ENCODE measurements at places on chromosomes 5 and 9.

DNA sequence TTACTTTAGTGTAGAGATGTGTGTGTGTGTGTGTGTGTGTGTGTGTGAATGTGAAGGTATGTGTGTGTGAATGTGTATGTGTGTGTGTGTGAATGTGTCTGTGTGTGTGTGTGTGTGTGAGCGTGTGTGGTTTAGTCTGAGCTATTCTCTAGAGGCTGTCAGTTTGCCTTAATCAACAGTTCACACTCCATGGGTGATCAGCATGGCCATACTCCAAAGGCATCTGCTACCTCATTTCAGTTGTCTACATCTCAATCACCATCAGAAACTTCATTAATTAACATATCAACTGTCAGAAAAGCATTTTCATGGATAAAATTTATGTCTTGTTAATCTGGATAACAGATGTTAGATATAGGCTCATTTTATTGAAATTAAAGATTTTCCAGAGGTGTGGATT is 103.1 kb upstream of the PTPN3 start:
- DNase-seq = no peak

- DNase-seq = no peak
These were observed 99.3 kb upstream of the LHFPL2 start for GRCh38 chr5:78747705-78748359.

- DNase-seq = no peak
These were observed 140.6 kb upstream of the LIFR start for GRCh38 chr5:38697013-38697412.

DNA sequence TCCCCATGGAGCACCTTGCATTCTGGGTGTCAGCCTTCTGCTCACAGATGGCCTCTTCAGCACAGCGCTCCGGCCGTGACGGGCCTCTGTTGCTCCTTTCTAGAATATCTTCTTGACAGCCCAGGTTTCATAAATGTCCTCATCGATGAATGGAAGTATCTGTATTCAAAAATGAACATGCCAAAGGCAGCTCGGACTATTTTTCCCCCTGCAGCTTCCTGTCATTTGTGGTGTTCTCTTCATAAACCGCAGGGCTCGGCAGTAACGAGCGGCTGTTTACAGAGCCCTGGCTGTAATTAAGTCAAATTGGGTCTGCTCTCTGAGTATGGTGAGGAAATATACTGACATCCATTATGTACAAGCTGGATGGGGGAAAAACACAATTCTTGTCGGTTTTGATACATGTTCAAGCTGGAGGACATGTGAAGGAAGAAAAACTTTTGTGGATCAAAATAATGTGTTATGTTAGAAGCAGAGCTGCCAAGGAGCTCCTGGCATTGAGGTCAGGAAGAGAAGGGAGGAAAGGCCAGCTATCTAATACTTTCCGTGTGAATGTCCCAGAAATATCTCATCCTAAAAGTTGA is 154.1 kb upstream of the CD180 start:
- peak; percentile 30 for DNase-seq

GRCh38 chr5:36720688-36721087 is 114.3 kb downstream of the SLC1A3 start:
- no peak for DNase-seq

- DNase-seq = no peak
These were observed 24.9 kb downstream of the CNOT6 start for GRCh38 chr5:180519098-180519497.

- DNase-seq = no peak
These were observed 180.5 kb downstream of the NFIB start for GRCh38 chr9:14133394-14133793.

- DNase-seq = no peak
These were observed 201.0 kb upstream of the RAI14 start for GRCh38 chr5:34455098-34455497.

DNA sequence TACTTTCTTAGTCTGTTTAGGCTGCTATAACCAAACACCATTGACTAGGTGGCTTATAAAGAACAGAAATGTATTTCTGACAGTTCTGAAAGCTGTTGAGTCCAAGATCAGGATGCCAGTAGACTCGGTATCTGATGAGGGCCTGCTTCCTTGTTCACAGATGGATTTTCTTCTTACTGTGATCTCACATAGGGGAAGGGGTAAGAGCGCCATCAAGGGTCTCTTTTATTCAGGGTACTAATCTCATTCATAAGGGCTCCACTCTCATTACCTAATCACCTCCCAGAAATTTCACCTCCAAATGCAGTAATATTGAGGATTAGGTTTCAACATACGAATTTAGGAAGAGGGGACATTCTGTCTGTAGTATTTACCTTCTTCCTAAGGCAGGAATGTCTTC is 384.0 kb upstream of the DMAC1 start:
- DNase-seq = no peak

- no peak for DNase-seq
These were observed 405.1 kb upstream of the ADAMTSL1 start for GRCh38 chr9:18068900-18069299.

DNA sequence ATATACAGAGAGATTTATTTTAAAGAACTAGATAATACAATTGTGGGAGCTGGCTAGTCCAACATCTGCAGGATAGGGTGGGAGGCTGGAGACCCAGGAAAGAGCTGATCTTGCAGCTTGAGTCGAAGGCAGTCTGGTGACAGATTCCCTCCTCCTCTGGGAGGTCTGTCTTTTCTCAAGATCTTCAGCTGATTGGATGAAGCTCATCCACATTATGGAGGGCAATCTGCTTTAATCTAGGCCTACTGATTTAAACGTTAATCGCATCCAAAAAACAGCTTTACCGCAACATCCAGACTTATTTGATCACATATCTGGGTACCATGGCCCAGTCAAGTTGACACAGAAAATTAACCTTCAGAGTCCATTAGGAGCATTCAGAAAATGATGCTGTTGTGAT is 168.1 kb downstream of the ATPSCKMT start:
- no peak for DNase-seq

DNA sequence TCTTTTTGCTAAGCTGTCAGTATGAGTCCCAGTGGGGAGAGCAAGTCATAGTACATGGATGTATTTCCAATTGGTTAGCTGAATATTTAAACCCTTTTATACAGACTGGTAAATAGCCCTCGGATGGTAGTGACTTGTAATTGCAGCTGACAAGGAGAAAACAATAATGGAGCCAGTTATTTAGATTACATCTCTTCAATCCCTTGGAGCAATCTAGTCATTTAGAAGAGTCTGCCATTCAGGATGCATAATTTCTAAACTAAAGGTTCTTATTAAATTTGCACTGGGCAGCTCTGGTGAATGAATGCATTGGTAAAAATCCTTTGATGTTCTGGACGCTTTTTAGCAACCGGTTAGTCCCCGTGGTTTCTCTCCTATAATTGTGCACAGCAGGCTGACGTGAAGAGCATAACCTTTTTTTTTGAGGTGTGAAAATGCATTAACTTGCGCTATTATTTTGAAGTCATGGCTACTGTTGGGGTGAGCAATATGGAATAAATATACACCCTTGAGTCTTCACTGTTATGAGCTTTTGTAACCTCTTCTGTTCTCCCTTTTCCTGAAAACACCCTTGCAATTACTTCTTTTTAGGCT is 158.6 kb upstream of the CD180 start:
- DNase-seq = no peak

- no peak for DNase-seq
These were observed 126.7 kb upstream of the CDH6 start for GRCh38 chr5:31066655-31067328.

DNA sequence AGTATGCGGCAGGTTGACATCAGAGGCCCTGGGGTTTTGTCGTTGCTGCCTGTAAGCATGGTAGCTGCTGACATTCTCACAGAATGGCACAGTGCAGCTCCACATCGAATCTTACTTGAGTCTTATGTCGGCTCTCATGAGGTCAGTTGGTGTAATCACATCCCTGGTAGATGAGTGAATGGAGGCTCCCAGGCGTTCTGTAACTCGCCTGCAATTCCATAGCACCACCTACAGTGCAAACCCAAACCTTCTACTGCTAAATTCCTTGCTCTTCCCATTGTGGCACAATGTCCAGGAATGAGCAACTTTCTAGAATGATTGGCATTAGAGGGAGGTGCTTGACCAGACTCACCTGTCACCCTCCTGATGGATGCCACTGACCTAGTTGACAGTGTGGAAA is 578.4 kb downstream of the CCDC171 start:
- DNase-seq = no peak

Data from NCI-H1930 (cell line).